ENCODE measurements at places on chromosomes 7 and 10.
A peak's percentile ranks its signal among the peaks of the same experiment; 100 is the strongest.

DNA sequence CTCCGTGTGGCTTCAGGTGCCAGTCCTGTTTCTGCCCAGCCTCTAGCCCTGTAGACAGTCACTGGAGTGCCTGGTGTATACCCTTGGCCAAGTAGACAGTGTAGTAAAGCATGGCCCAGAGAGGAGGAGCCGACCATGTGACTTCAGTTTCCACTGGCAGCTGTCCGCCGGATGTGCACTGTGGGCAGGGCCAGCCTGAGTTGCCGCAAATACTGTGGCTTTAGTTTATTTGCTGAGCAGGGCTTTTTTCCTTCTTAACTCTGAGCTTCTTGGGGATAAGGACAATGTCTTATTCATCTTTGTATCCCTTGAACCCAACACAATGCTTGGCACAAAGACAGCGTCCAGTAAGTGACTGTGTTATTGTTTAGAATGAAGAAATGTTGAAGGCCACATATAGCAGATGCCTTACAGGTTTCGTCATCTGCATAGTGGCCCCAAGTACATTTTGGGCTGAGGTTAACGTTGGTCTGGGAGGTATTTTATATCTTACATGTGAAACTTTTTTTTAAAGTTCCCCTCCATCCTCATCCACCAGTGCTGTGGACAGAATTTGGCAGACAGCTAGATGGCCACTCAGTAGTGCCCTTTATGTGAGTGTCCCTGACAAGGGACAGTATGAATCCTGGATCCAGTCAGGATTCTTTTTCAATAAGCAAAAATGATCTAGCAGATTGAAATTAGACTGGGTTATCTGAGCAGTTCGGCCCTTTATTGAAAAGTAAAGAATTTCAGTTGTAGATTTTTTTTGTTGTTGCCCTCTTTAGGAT is 40.6 kb downstream of the CYP17A1 start:
- DNase-seq = no peak

GRCh38 chr7:90518630-90519029 is 49.2 kb downstream of the PTTG1IP2 start:
- DNase-seq = no peak

GRCh38 chr10:13445656-13446400 is 83.0 kb downstream of the BEND7 start:
- no peak for DNase-seq

- DNase-seq = no peak
These were observed 45.4 kb downstream of the KAT6B start for GRCh38 chr10:74871595-74872382.

DNA sequence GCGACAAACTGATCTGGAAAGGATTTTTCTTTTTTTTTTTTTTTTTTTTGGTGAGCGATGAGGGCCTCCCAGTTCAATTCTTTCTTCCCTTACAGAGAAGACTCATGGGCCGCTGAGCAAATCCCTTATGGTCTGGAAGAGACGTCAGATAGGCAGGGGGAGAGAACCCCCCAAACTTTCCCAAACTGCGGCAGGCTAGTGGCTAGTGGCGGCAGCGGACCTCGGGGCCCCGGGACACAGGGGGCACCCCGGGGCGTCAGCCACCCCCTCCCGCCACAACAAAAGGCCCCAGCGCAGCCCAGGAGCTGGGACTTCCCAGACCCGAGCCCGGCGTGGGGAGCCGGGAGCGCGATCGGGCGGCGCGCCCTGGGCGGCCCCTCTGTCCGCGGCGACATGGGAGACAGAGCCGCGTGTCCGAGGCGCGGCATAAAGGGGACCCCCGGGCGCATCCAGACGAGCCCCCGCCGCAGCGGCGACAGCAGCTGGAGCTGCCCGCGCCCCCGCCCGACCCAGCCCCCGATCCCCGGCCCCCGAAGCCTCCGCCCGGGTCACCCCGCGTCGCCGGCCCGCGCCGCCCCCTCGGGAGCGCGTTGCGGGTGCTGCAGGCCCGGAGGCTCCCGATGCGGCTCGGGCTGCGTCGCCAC is 755 bp downstream of the FAM171A1 start:
- DNase-seq = no peak

GRCh38 chr10:96971324-96971723 is 139.2 kb downstream of the LCOR start:
- no peak for DNase-seq

DNA sequence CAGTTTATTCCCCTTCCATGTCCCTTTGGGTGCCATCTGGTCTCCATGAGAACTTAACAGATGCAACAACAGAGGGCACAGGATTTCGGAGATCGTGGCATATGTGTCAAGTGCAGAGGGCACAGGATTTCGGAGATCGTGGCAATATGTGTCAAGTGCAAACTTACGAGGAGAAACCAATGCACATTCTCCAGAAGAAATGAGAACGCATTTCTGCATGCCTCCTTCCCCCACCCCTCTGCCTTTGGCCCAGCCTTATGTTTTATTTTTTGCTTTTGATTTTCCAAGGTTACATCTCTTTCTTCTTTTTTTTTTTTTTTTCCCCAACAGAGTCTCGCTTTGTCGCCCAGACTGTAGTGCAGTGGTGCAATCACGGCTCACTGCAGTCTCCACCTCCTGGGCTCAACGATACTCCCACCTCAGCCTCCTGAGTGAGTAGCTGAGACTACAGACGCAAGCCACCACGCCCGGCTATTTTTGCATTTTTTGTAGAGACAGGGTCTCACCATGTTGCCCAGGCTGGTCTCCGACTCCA is 586 bp upstream of the ANKRD26 start:
- no peak for DNase-seq

GRCh38 chr10:25839683-25840082 is 94.3 kb upstream of the MYO3A start:
- DNase-seq = peak; percentile 2

DNA sequence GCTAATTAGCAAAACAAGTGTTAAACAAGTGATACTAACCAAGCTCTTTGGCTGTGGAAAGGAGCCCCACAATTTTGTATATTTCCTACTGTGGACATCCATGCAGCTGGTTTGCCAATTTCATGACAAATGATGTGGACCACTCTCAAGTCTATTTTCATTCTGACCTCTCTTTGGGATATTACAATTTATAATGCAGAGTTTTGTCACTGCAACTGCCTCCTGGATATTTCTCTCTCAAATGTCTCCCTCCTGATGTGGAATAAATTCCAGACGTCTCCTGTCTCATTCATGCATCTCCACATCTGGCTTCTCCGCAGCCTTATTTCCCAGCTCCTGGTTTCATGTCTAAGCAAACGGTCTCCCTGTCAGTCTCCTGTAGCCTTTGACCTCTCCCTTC is 80.6 kb upstream of the RHEB start:
- no peak for DNase-seq

DNA sequence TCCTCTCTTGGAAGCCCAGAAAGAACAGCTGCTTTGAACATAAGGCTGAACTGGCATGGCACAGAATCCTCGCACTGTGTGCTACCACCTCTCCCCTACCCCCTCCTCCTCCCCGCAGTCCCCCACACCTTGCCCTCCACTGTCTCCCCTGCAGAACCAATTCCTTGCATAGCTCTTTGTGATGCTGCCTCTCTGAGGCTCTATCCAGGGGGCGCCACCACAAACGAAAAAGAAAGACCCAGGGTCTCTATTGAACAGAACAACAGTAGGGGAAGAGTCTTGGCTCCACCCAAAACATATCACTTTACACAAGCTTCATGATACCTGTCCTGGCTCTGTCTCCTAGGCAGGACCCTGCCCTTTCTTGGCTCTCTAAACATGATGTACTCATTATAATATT is 26.2 kb upstream of the EBLN1 start:
- DNase-seq = no peak

GRCh38 chr7:72219500-72219899 is 192.6 kb downstream of the CALN1 start:
- no peak for DNase-seq

- no peak for DNase-seq
These were observed 486.8 kb downstream of the SUGCT start for GRCh38 chr7:40621592-40621998.

DNA sequence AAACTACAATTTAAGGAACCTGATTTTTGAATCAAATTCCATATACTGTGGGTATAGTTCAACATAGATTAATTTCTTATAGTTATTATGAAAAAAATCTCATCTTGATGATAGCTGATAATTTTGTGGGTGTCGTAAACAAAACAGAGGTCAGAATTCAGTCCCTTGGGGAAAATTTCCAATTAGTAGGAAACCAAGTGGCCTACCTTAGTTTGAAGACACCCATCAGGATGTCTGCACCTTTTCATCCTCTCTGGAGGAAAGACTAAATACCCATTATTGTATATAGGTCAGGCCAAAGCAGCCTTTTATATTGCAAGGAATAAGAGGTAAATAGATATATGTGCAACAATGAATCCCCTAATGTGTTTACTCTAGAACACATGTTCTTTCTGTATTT is 6.4 kb downstream of the IKZF1 start:
- no peak for DNase-seq

DNA sequence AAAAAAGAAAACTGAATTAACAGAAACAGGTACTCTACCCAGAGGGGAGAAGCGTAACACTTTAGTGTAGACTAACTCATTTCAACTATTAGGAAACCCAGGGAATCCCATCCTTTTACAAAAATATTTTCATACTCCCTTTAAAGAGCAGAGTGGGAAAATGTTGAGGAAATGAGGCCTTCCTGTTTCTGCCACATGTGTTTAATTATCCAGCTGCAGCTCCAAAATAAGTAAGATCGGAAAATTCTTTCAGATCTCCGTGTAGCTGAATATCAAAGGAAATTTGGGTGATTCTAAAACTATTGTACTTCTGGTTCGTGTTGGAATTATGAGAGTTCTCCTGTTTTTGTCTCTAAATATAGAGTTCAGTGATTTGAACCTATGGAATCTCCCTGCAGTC is 58.0 kb upstream of the CAV2 start:
- no peak for DNase-seq

- DNase-seq = no peak
These were observed 165.0 kb downstream of the SLIT1 start for GRCh38 chr10:97020452-97021400.

DNA sequence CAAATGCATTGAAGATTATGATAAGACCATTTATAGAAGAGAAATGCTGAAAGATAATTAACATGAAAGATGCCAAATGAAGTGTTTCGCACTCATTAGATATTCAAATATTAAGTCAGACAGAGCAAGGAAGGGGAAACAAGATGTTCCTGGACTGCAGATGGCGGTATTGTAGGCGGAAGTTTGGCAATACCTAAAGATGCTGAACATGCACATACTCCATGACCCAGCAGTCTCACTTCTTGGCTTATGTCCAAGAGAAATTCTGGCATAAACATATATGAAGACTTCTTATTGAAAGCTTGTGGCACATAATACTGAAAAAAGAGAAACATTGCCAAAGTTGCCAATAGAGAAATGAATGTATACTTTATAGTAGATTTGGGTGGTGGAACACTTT is 325.4 kb upstream of the SEMA3C start:
- DNase-seq = no peak

GRCh38 chr7:138092486-138093028 is 16.3 kb downstream of the AKR1D1 start:
- DNase-seq = no peak

- DNase-seq = peak; percentile 60
These were observed 797.2 kb downstream of the TNS3 start for GRCh38 chr7:46784732-46785131.

- DNase-seq = no peak
These were observed 55.5 kb downstream of the KLF6 start for GRCh38 chr10:3729397-3729976.

DNA sequence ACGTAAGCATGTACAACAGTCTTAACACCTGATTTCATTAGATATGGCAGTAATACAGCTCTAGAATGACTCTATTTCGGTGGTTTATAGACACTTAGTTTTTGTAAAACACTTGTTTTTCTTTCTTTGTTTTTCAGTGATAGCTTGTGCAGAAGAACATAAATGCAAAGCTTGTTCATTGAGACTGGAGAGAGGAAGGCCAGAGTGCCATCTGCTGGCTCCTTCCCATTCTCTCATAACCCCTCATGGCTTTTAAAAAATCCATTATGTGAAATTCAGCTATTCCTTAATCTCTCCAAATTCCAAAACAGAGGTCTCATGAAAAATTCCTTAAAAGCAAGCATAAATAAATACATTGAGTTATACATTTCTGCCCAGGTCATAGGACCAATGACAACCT is 76.3 kb downstream of the CACNB2 start:
- DNase-seq = no peak

- DNase-seq = no peak
These were observed 84.9 kb downstream of the GPAM start for GRCh38 chr10:112098682-112099081.

DNA sequence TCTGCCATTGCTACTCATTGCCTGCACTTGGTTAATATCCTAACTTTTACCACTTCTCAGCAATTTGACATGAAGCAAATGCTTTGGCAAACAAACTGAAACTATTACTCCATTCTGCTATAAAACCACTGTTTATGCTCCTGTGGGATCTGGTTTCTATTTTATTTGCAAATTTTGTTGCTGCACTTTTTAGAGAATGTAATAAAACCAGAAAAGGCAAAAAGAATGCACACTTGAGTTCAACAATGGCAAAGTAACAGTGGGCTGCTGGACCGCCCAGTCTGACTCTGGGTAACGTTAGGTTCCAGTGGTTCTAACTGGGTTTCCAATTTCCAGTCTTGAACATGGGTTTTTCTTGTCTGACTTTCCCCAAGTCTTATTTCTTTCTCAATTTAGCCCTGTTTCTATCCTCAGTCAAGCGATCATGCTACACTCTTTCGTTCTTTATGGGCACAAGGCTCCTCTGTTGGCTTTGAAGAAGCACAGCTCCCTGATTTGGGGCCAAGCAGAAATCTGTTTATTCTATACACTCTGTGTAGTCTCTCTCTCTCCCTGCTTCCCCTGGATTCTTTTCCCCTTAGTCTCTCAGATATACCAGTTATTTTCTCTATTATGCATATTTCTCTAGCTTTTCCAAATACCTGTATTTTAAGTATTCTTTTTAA is 129.2 kb upstream of the FAM3C start:
- no peak for DNase-seq

GRCh38 chr7:94188350-94188749 is 184.2 kb upstream of the BET1 start:
- no peak for DNase-seq

DNA sequence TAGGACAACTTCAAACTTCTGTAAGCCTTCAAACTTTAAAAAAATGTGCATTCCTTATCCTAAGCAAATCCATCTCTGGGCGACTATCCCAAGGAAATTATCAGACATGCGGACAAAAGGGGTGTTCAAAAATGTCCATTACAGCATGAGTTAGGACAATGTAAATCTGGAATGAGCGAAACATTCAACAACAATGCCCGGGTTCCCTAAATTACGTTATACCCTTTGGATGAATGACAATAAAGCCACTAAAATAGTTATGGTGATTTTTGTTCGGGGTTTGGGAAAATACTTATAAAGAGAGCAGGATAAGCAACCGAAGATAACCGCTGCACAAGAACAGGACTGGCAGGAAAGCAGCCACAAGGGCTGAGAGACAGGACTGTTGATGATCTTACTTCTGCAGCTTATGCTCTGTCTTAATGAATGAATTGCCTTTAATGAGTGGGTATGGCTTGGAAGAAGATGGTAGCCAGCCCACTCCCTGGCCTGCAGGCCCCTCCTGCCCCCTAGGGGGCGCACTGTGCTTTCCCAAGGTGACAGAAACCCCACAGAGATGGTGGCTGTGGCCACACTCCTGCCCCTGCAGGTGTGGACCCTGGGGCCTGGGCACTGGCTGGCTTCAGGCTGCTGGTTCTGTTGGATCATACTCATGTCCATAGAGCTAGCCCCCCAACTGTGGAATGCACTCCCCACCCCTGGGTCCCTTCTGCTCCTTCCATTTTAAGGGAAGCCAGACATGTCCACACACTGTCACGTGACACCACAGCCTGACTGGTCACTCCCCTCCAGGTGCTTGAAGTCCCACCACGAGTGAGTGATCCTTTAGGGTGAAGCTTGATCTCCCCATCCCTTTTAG is 45.0 kb downstream of the ZCCHC24 start:
- DNase-seq = no peak
